ENCODE measurements at places on chromosomes 7 and 10.

GRCh38 chr7:128167791-128168666 is 73.0 kb upstream of the LEP start:
- no peak for DNase-seq

DNA sequence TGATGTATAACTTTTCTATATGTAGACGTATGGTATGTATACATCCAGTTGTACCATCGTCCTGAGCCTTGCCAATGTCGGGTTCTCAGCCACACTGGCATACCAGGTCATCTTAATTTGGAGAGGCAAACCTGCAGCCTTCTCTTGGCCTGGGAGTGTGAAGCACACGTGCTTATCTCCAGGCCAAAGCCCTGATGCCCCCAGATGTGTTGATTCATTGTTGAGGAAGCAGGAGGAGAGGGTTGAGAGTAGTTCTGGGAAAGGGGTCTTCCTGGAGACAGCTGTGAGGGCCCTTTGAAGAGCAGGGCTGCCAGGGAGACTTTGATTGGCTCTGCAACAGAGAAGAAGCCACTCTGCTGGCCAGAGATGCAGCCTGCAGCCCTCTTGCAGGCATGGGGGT is 155.6 kb downstream of the ARHGAP21 start:
- DNase-seq, result no peak

- DNase-seq, result peak; percentile 60
These were observed 7.1 kb upstream of the UNCX start for GRCh38 chr7:1225441-1226185.

GRCh38 chr10:22846294-22846693 is 81.6 kb upstream of the ARMC3 start:
- DNase-seq, result no peak

DNA sequence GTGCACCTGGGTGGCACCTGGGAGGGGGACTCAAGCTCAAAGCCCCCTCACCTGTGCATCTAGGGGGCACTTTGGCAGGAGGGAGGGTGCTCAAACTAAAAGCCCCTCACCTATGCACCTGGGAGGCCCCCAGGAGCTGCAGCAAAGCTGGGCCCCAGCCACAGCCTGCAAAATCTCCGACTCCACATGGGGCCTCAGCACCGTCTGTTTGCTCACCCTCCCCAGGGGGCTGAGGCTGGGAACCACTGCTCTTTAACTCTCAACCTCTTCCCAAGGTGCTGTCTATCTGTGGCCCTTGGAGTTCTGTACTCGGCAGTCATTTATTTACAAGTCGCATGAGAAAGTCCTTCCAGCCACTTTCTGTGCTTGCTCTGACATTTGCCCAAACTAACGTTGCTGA is 458.4 kb downstream of the DNAJB6 start:
- no peak for DNase-seq

DNA sequence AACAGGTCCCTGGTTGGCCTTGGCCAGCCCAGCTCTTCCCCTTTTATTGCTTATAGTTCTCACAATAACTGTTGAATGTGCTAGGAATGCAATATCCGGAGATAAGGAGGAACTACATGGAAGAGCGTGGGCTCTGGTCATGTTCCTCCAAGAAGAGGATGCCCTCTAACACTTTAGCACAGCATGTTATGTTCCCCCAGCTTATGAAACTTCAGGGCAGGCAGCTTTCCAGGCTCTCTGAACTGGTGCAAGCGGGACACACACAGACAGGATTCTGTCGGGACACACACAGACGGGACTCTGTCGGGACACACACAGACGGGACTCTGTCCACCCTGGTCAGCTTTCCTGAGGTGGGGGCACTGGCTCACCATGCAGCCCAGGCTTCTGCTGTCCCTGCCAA is 141.6 kb downstream of the PKD1L1 start:
- DNase-seq, result no peak

- DNase-seq, result no peak
These were observed at the start of gene ACHE for GRCh38 chr7:100895701-100895955. ACHE (minus strand) TSS chr7:100895888; CDS start chr7:100894232, 1,656 bp downstream.

GRCh38 chr7:143914938-143915652 is 13.1 kb upstream of the TCAF1 start:
- no peak for DNase-seq

DNA sequence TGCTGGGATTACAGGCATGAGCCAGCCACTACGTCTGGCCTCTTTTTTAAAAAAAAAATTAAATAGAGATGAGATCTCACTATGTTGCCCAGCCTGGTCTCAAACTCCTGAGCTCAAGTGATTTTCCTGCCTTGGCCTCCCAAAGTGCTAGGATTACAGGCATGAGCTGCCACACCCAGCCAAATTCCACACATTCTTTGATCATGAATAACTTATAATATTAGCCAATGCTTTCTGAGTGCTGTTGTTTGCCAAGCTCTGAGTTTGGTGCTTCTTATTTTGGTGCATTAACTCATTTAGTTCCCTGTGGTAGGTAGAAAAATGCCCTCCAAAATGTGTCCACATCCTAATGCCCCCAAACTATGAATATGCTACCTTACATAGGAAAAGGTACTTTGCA is 47.2 kb upstream of the MKI67 start:
- no peak for DNase-seq

DNA sequence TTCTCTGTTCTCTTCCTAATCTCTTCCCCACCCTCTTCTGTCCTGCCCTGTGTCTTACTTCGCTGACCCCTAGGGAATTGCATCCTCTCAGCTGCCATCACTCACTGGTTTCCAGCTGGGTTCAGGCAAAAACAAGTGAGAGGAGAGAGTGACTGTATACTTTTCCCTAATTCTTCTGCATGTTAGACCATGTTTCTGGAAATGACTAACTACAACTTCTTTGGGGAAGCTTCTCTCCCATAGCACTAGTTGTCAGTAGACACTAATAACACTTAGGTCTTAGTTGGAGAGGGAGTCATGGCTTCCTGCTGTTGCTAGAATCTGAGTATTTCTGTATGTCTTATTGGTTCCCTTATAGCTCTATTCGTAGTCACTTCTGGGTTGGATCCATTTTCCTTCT is 299.0 kb upstream of the FZD1 start:
- no peak for DNase-seq

DNA sequence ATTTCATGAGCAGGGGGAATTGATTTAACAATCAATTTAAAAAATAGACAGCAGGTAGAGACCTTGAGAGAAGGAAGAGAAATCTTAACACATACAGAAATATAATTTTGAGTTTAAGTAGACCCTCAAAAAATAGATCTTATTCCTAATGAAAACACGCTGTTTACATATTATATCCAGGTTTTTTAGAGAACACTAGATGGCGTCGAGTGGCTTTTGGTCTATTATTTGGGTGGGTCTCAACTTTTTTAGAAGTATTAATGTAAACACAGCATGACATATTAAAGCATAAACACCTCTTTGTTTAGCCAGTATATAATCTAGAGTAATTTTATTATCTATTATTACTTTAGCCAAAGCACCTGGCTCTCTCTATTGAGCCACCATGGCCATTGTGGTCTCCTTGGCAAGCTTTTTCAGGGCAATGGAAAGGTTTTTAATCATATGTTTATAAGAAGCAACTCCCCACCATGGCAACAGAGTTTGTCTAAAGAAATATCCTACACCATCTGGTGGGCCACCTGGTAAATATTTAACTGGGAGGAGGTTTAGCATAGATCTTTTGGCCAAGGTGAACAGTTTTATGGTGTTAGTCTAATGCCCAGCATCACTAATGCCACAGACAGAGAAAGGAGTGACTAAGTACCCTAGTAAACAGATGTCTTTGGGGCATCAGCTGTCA is 59.7 kb upstream of the PRSS1 start:
- DNase-seq, result peak; percentile 13

GRCh38 chr10:132183046-132183445 is 3.7 kb upstream of the DPYSL4 start:
- DNase-seq, result no peak

DNA sequence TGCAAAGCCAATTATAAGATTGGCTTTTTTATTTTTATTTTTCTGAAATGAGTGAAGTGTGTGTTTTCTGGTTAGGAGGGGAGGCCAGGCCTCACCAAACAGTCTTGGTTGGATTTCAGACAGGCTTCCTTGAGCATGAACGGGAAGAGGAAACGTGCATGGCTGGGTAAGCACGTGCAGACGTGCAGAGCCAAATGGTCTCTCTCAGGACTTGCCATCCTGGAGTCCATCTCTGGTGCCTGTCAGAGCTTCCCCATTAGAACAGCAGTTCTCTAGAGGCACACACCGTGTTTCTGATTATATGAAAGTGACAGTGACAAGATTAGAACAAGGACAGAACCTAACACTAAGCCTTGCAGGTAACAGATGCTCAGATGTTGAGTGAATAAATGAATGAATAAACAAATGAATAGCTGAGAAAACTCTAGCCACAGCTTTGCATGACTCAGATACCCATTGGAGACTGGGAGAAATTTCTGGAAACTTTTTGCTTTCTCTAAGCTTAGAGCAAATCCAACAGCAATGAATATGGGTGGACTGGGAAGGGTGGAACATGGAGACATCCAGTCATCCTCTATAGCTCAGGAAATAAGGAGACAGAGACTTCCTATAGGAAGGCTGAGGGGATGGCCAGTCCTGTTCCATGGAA is 11.8 kb upstream of the CALD1 start:
- DNase-seq, result no peak

DNA sequence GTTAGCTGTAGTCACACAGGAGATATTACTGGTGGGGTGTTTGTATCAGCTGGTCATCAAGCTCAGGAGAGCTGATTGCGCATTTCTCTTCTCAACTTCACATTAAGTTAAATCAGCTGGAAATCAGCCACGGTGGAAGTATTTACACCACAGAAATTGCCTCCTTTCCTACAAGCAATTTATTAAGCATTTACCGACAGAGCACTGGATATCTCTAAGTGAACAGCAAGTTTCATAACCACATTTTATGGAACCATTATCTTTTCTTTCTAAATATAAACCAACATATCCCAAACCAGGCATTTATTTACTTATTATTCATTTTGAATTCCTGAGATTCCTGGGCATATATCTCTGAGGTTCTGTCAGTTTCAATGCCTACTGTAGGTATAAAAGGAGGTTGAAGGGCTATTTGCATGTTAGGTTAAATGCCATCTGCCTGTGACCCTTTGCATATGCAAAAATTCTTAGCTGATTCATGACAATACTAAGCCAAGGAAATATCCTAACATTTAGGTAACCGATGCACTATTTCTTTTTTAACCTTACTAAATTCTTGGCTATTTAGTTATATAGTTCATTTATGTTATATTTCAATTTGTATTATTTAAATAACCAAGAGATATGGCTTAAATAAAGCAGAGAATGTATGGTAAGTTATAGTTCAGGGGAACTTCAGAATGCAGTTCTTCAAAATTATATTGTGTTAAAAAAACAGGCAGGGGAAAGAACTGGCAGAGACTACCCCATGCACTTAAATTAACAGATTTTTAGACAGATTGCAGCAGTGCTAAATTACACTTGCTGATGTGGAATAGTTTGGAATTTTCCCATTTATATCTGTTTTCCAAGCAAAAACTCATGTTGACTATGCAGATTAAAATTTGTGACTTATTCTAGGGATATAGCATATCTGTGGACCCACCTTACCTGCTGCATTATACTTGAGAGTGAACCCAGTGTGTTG is 56.8 kb downstream of the DYNC1I1 start:
- no peak for DNase-seq

DNA sequence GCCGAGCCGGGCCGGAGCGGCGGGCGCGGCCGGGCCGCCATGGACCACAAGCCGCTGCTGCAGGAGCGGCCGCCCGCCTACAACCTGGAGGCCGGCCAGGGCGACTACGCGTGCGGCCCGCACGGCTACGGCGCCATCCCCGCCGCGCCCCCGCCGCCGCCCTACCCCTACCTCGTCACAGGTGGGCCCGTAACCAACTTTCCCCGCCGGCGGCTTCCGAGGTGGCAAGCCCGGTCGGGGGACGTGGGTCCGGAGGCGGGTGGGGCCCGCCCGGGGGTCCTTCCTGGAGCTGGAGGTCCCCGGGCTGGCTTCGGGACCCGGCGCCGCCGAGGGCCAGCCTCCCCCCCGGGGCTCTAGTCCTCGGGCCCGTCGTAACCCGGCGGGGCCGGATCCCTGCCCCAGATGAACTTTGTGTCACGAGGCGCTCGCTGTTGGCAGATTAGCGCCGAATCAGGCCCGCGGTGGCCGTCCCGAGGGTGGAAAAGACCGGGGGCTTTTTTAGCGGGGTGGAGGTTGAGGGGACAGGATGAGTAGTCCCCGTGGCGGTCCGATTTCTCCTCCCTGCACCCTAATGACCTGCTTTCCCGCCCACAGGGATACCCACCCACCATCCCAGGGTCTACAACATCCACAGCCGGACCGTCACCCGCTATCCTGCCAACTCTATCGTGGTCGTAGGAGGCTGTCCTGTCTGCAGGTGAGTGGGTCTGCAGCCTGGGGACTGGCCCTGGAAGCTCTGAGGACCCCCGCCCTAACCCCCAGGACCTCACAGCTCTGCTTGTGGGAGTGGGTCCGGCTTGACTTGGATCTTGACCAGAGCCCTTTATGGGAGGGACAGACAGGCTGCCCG is 496 bp downstream of the BRI3 start:
- no peak for DNase-seq

GRCh38 chr10:118258285-118258684 is 83.8 kb downstream of the FAM204A start:
- no peak for DNase-seq

- no peak for DNase-seq
These were observed 7.0 kb downstream of the PTF1A start for GRCh38 chr10:23198940-23199767.

GRCh38 chr7:8141070-8141469 is 120.9 kb downstream of the ICA1 start:
- DNase-seq, result no peak

GRCh38 chr7:42910306-42910705 is 1.6 kb downstream of the C7orf25 start:
- DNase-seq, result no peak

GRCh38 chr10:126563361-126563760 is 107.1 kb downstream of the C10orf90 start:
- DNase-seq, result no peak

GRCh38 chr10:81874875-81875466 is at the start of gene NRG3:
NRG3 (plus strand) TSS chr10:81875194.
- no peak for DNase-seq

DNA sequence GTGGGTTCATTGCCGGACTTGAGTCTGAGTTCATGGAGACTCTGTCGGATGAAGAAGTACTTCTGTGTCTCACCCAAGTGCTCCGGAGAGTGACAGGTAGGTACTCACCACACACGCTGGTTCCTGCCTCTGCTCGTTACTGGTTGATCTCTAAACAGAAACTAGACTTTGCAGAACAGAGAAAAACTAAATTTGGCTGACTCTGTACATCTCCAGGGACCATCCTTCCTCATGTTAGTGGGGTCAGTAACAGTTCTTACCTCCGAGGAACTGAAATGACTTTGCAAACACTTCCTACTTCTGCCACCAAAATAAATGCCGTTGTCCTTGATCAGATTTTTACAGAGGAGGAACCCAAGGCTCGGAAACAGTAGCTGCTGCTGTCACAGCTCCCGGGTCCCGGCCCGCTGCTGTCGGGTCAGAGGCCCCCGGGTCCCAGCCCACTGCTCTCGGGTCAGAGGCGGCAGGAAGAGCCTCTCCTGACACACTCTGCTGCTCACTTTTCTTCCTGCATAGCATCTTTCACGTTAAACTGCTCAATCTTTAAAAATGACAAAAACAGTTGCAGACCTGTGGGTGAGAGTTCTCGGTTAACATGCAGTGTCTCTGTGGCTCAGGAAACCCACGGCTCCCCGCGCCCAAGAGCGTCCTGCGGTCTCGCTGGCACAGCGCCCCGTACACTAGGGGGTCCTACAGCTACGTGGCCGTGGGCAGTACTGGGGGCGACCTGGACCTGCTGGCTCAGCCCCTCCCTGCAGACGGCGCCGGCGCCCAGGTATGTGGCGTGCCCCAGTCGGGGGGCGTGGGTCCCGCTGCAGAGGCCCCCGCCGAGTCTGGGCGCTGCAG is 4.8 kb upstream of the MTG1 start:
- DNase-seq, result no peak

- no peak for DNase-seq
These were observed 97.1 kb downstream of the GNAI1 start for GRCh38 chr7:80231707-80232106.

- DNase-seq, result no peak
These were observed 6.9 kb downstream of the TMEM140 start for GRCh38 chr7:135154734-135155133.
